ENCODE measurements at places on chromosomes 6 and 20.
A peak's percentile ranks its signal among the peaks of the same experiment; 100 is the strongest.

- no peak for DNase-seq
- H3K27ac ChIP-seq = no peak overlapping the region
- H3K27me3 ChIP-seq = no peaks in the 10 kb centered on the region
- H3K36me3 ChIP-seq = peaks cover 3% of the 10 kb centered on the region
Observed at GRCh38 chr6:37862992-37863391, 43.5 kb downstream of the ZFAND3 start.

- peaks cover 27% of the 10 kb centered on the region for H3K4me1 ChIP-seq
- no peak overlapping the region for H3K4me3 ChIP-seq
- DNase-seq = no peak
- H3K27me3 ChIP-seq = no peaks in the 10 kb centered on the region
- H3K36me3 ChIP-seq = peaks cover 2% of the 10 kb centered on the region
- H3K27ac ChIP-seq = no peak overlapping the region
Observed at GRCh38 chr6:141851063-141851462, 281.7 kb upstream of the GJE1 start.

- H3K27ac ChIP-seq = no peak overlapping the region
- H3K4me1 ChIP-seq = no peaks in the 10 kb centered on the region
- no peak for DNase-seq
- H3K27me3 ChIP-seq = peaks cover 53% of the 10 kb centered on the region
Observed at GRCh38 chr6:138631566-138631965, 132.3 kb upstream of the NHSL1 start.

- no peaks in the 10 kb centered on the region for H3K27me3 ChIP-seq
- peaks cover 34% of the 10 kb centered on the region for H3K4me1 ChIP-seq
- H3K27ac ChIP-seq = peak within 1 kb of the TSS; percentile 100
- peak within 1 kb of the TSS; percentile 99 for H3K4me3 ChIP-seq
- DNase-seq = peak; percentile 38
- H3K36me3 ChIP-seq = peaks cover 32% of the 10 kb centered on the region
Observed at GRCh38 chr20:51542571-51543421, at the start of gene NFATC2. Gene NFATC2, minus strand, starts transcription at chr20:51542719. Its CDS starts 220 bp downstream, at chr20:51542499.

- H3K36me3 ChIP-seq = peaks cover 46% of the 10 kb centered on the region
- no peaks in the 10 kb centered on the region for H3K27me3 ChIP-seq
- peak overlapping the region; percentile 73 for H3K4me3 ChIP-seq
- H3K27ac ChIP-seq = peak overlapping the region; percentile 93
Observed at GRCh38 chr6:166418691-166419143, 36.0 kb upstream of the MPC1 start.

DNA sequence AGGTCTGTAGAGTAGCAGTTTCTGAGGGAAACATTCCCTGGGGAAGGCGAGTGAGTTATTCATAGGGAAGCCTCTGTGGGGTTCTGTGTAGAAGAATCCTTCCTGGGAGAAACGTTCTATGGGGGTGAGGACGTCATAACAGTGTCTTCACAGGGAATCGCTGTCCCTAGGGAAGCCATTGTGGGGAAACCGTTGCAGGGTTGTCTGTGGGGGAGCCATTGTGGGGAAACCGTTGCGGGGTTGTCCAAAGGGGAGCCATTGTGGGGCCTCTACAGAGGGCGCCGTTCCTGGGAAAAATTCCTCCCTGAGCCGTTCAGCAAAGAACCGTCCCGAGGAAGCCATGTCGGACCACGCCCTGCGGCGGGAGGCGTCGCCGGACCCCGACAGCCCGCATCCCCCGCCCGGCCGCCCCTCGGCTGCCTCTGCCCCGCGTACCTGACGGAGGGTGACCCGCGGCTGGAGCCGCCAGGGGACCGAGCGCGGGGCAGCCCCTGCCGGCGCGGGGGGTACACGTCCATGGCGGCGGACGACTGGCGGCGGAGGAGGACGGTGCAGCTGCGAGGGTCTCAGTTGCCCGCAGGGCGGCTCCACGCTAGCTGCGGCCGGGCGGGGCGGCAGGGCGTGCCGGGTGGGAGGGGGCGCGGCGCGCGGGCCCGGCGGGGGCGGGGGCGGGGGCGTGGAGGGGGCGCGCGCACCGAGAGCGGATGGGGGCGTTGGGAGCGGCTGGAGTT, at the start of gene DNAAF9:
TSS of gene DNAAF9 (minus strand) at position 630 of the 731 bp plus-strand sequence. CDS start at position 518, 112 bp downstream.
- H3K27ac ChIP-seq = peak within 1 kb of the TSS; percentile 87
- H3K27me3 ChIP-seq = no peaks in the 10 kb centered on the region
- peaks cover 26% of the 10 kb centered on the region for H3K4me1 ChIP-seq
- peak; percentile 53 for DNase-seq
- peak within 1 kb of the TSS; percentile 99 for H3K4me3 ChIP-seq

- H3K27ac ChIP-seq = no peak overlapping the region
- no peaks in the 10 kb centered on the region for H3K27me3 ChIP-seq
- no peaks in the 10 kb centered on the region for H3K36me3 ChIP-seq
- no peak for DNase-seq
- no peak overlapping the region for H3K4me3 ChIP-seq
- H3K4me1 ChIP-seq = no peaks in the 10 kb centered on the region
Observed at GRCh38 chr6:170003027-170003426, 251.6 kb downstream of the ERMARD start.

GRCh38 chr6:20404641-20405032, 3.0 kb downstream of the E2F3 start:
- peak; percentile 65 for DNase-seq
- peaks cover 19% of the 10 kb centered on the region for H3K36me3 ChIP-seq
- peaks cover 62% of the 10 kb centered on the region for H3K4me1 ChIP-seq
- H3K27me3 ChIP-seq = no peaks in the 10 kb centered on the region

- no peaks in the 10 kb centered on the region for H3K36me3 ChIP-seq
- H3K4me1 ChIP-seq = no peaks in the 10 kb centered on the region
- peak overlapping the region; percentile 53 for H3K27ac ChIP-seq
- H3K27me3 ChIP-seq = peaks cover 72% of the 10 kb centered on the region
- DNase-seq = no peak
Observed at GRCh38 chr6:168343239-168344150, 23.9 kb upstream of the DACT2 start.

GRCh38 chr6:69867639-69867976, 1.3 kb downstream of the COL19A1 start:
- peak overlapping the region; percentile 19 for H3K27ac ChIP-seq
- H3K4me1 ChIP-seq = peaks cover 7% of the 10 kb centered on the region
- H3K4me3 ChIP-seq = peak overlapping the region; percentile 84
- H3K27me3 ChIP-seq = peaks cover 50% of the 10 kb centered on the region
- DNase-seq = no peak
- H3K36me3 ChIP-seq = no peaks in the 10 kb centered on the region

GRCh38 chr20:61895016-61895415, 170.7 kb downstream of the TAF4 start:
- H3K27ac ChIP-seq = no peak overlapping the region
- peaks cover 44% of the 10 kb centered on the region for H3K27me3 ChIP-seq
- H3K4me1 ChIP-seq = no peaks in the 10 kb centered on the region
- H3K36me3 ChIP-seq = no peaks in the 10 kb centered on the region
- no peak for DNase-seq

- peaks cover 6% of the 10 kb centered on the region for H3K36me3 ChIP-seq
- no peak overlapping the region for H3K27ac ChIP-seq
- no peak for DNase-seq
Observed at GRCh38 chr6:21084656-21085055, 508.9 kb upstream of the SOX4 start.

GRCh38 chr6:161578478-161578877, 304.6 kb upstream of the AGPAT4 start:
- H3K27ac ChIP-seq = no peak overlapping the region
- no peak for DNase-seq
- no peaks in the 10 kb centered on the region for H3K4me1 ChIP-seq
- H3K4me3 ChIP-seq = no peak overlapping the region
- no peaks in the 10 kb centered on the region for H3K27me3 ChIP-seq

DNA sequence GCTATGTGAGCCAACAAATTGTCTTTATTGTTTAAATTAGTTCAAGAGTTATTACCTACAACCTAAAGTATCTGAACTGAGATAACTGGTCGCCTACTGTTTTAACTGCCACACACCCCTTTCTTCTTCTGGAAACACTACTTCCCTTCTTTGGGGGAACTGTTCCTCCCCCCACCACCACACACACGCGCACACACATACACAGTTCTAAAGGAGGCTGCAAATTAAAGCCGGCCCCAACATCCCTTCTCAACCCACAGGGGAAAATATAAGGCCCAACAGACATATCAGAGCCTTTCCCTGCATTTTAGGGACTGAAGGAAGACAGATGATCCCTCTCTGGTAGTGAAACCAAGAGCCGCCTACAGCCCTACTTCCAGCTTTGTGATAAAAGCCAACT, 348.0 kb upstream of the JARID2 start:
- no peak overlapping the region for H3K4me3 ChIP-seq
- H3K4me1 ChIP-seq = no peaks in the 10 kb centered on the region
- no peak overlapping the region for H3K27ac ChIP-seq

DNA sequence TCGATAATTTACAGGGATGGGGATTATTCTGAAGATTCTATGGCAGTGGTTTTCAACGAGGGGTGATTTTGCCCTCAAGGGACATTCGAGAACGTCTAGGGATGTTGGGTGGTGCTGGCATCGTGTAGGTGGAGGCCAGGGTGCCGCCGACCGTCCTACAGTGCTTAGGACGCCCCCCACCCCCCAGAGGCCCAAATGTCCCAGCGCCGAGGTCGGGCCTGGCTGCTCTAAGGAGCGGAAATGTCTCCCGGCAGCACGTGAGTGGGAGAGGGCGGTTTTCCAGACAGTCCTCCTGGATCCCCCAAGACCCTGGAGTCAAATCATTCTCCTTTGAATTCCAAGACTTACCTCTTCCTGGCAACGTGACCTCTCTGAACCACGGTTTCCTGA, 101.9 kb downstream of the CDH4 start:
- no peak for DNase-seq
- no peaks in the 10 kb centered on the region for H3K4me1 ChIP-seq
- no peak overlapping the region for H3K4me3 ChIP-seq

DNA sequence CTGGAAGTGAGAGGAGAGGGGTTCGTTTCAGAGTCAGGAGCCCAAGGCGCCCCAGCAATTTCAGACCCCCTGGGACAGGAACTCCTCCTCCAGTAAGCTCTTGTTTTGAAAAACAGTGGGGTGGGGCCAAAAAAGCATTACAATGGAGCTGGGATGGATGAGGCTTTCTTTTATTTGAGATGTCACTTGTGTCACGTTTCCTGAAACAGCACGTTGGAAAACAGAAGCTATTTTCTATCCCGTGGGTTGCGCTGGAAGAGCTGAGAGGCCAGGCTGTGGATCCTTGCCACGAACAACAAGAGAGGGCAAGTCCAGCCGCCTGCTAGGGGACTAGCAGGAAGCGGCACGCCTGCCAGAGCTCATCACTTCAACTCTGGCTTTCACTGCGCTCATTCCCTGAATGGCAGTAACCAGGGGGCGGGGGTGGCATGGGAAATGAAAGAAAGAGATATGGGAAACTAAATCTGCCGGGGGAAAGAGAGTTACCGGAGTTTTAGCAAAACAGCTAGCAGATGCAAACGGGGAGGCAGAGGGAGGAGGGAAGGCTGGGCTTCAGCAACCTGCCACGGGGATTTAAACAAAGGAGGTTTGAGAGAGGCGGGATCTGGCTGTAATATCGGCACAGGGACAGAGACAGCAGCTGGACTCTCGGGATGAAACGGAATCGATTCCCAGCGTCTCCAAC, 34.6 kb downstream of the GCNT2 start:
- no peak overlapping the region for H3K4me3 ChIP-seq
- no peak overlapping the region for H3K27ac ChIP-seq
- H3K27me3 ChIP-seq = no peaks in the 10 kb centered on the region
- DNase-seq = no peak

- no peak overlapping the region for H3K27ac ChIP-seq
- peaks cover 33% of the 10 kb centered on the region for H3K36me3 ChIP-seq
- H3K27me3 ChIP-seq = no peaks in the 10 kb centered on the region
- DNase-seq = peak; percentile 61
Observed at GRCh38 chr20:32967961-32968457, 36.2 kb downstream of the SUN5 start.

- DNase-seq = no peak
- H3K27ac ChIP-seq = no peak overlapping the region
- H3K36me3 ChIP-seq = no peaks in the 10 kb centered on the region
- no peaks in the 10 kb centered on the region for H3K27me3 ChIP-seq
- H3K4me3 ChIP-seq = no peak overlapping the region
Observed at GRCh38 chr6:50929323-50929722, 110.7 kb downstream of the TFAP2B start.

- no peak for DNase-seq
- H3K4me3 ChIP-seq = no peak overlapping the region
- peaks cover 2% of the 10 kb centered on the region for H3K36me3 ChIP-seq
- H3K27ac ChIP-seq = no peak overlapping the region
- no peaks in the 10 kb centered on the region for H3K4me1 ChIP-seq
- H3K27me3 ChIP-seq = no peaks in the 10 kb centered on the region
Observed at GRCh38 chr6:30025186-30025585, 35.9 kb upstream of the POLR1H start.

DNA sequence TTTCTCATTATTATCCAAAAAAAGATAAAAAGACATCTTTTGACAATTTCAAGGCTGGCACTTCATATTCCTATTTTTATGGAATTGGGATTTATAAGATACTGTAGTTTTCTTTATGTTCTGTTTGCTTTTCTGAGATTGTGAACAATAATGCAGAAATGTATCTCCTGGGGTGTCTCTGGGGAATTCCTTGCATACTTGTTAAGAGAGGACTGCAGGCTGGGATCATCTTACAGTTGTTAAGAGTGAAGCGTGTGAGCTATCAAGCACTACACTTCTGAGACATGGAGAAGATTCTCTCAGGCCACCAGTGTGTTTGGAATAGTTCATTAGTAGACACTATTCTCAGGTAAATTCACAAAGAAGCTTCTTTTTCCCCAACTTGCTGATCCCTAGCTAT, 963.3 kb upstream of the GJE1 start:
- no peaks in the 10 kb centered on the region for H3K36me3 ChIP-seq
- H3K27ac ChIP-seq = no peak overlapping the region
- peaks cover 6% of the 10 kb centered on the region for H3K27me3 ChIP-seq
- no peak for DNase-seq
- no peak overlapping the region for H3K4me3 ChIP-seq

DNA sequence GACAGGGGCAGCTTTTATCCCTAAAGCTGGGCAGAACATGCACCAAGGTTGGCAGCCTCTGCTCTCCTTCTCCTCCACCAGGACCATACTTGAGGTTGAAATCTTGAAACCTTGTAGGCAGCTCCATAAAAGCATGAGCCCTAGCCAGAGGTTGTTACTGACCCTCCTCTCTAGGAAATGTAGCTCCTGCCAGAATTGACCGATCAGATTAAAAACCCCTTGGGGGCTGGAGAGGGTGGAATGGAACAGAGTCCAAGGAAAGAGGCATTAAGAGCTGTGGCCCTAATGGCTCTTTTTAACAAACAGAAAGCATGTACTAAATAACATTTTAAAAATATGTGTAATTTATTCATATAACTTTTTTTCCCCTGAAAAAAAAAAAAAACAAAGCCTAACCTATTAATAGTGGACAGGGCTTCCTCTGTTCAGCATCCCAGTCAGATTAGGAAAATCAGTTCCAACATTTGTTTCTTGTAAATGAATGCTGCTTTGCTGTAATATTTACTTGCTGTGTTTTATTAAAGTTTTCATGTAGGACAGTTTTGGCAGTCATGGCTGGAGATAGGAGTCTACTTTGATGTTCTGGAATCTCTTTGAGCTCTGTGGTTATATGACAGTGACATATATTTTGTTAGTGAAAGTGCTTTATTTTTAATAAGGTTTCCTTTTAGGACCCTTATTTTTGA, 41.3 kb downstream of the MTHFD1L start:
- no peaks in the 10 kb centered on the region for H3K27me3 ChIP-seq
- H3K4me1 ChIP-seq = no peaks in the 10 kb centered on the region
- DNase-seq = no peak
- H3K4me3 ChIP-seq = no peak overlapping the region

GRCh38 chr6:26554697-26555504, 16.7 kb downstream of the HMGN4 start:
- peaks cover 6% of the 10 kb centered on the region for H3K4me1 ChIP-seq
- H3K27me3 ChIP-seq = no peaks in the 10 kb centered on the region
- H3K36me3 ChIP-seq = peaks cover 3% of the 10 kb centered on the region
- DNase-seq = peak; percentile 37
- no peak overlapping the region for H3K4me3 ChIP-seq

- H3K36me3 ChIP-seq = peaks cover 31% of the 10 kb centered on the region
- peak overlapping the region; percentile 27 for H3K27ac ChIP-seq
- H3K4me1 ChIP-seq = peaks cover 9% of the 10 kb centered on the region
- H3K27me3 ChIP-seq = no peaks in the 10 kb centered on the region
Observed at GRCh38 chr6:30703821-30704220, 13.0 kb upstream of the NRM start.
